ENCODE measurements at places on chromosomes 2 and 18. TPM values are rescaled to one million over a fixed set of nuclear protein-coding genes. Genes with fewer than 3 reads are reported as not detected.
A peak's percentile ranks its signal among the peaks of the same experiment; 100 is the strongest.

- DNase-seq = no peak
Measured at GRCh38 chr2:233823731-233824121, 30.6 kb downstream of the HJURP start.

The GLI2 gene
- total RNA-seq = 0.76 TPM

The ZEB2 gene
- 10.7 TPM for total RNA-seq

DNA sequence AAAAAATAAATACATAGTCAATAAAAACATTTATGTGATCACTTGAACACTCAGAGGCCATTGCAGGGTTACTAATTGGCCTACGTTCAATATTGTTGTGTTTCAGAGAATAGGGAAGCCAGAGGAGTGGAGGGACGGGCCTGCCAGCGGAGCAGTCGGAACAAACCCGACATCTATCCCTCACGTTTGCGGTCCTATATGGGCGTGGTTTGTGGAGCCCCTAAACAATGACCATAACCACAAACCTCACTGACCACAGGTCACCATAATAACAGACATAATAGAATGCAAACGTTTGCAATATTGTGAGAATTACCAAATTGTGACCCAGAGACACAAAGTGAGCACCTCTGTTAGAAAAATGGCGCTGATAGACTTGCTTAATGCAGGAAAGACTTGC, 19.5 kb upstream of the ZNF516 start:
- no peak for DNase-seq

DNA sequence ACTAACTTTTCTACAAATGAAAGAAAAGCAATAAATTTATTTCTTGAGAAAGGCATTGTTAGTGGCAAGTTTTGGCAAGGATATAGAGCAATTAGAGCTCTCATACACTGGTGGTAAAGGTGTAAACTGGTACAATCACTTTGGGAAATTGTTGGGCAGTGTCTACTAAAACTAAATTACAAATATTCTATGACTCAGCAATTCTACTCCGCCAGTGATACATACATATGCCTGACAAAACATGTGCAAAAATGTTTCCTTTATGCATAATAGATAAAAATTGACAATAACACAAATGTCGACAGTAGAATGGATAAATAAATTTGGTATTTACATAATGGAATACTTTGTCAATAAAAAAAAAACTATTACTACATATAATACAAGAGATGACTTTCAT, 96.3 kb upstream of the SATB2 start:
- DNase-seq = no peak

DNA sequence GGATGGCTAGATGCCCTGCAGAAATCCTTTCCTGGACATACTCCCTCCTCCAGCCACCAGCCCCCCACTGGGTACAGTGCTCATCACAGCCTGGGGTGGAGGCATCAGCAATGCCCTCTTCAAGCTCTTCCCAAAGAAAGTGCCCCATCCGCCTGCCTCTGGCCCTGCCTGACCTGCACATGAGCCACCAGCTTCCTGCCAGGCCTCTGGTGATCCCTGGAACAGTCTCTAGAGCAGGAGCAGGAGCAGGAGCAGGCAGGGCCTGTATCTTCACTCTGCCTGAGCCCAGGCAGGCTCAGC, 54.1 kb upstream of the CAB39 start:
- DNase-seq = no peak

GRCh38 chr2:188403676-188404075, 112.0 kb downstream of the GULP1 start:
- peak; percentile 65 for DNase-seq

DNA sequence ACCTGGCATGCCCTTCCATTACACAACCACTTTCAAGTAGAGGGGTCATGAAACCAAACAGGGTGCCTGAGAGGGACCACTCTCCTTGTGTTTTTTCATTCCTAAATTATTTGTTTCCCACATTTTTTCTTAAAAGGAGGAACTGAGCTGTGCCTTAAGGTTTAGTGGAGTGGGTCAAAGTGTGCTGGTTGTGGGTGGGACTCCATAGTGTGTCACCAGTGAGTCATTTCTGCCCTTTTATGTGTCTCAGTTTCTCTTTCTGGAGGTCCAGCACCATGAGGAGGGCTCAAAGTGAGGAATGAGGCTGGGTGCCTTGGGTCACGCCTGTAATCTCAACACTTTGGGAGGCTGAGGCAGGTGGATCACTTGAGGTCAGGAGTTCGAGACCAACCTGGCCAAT, 37.8 kb downstream of the COMMD1 start:
- no peak for DNase-seq

- peak; percentile 65 for DNase-seq
Measured at GRCh38 chr18:54392543-54393023, 34.9 kb downstream of the C18orf54 start.

GRCh38 chr18:70931942-70932814, 643.3 kb downstream of the SOCS6 start:
- DNase-seq = peak; percentile 12

- DNase-seq = no peak
Measured at GRCh38 chr2:158701101-158701500, 94.0 kb upstream of the DAPL1 start.

DNA sequence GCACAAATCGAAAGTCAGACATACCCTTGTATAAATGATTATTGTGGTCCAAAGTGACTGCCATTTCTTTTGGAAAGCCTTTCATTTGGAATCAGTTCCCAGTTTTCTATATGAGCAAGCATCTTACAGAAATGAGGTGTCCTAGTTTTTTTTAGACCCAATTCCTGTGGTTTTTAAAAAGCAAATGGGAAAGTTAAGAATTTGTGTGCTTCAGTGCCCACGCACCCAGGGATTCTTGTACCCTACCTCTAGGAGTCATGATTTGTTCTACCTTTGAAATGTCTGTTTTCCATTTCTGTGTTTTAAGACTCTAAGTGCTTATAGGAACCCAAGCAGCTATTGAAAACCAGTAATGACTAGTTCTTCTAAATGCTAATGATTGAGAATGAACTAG, 218.1 kb downstream of the CAMKMT start:
- no peak for DNase-seq

DNA sequence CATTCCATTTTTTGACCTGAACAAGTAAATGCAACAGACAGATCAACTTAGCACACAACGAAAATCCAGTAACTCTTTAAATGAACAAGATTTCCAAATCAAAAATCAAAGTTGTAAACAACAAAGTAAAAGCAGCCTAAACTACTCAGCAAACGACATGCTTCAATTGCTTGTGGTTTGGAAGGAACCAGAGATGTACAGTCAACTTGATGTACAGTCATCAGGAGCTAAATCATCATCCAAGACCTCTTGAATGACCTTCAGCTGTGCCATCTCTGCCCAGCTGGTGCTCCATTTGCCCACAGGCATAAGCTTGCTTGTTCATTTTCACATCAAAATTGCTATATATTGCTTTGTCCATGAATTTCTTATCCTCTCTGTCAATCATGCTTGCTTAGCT, 109.8 kb downstream of the UPP2 start:
- DNase-seq = peak; percentile 43

The MALT1 gene
- 92.5 TPM for total RNA-seq

The SLC38A11 gene
- 0.62 TPM for total RNA-seq

The MTCL1 gene
- total RNA-seq = 28.2 TPM

The TBR1 gene
- not detected for total RNA-seq

The VIL1 gene
- total RNA-seq = not detected

The FLACC1 gene
- 0.27 TPM for total RNA-seq

GRCh38 chr2:182852801-182853200, 13.6 kb downstream of the FRZB start:
- no peak for DNase-seq

DNA sequence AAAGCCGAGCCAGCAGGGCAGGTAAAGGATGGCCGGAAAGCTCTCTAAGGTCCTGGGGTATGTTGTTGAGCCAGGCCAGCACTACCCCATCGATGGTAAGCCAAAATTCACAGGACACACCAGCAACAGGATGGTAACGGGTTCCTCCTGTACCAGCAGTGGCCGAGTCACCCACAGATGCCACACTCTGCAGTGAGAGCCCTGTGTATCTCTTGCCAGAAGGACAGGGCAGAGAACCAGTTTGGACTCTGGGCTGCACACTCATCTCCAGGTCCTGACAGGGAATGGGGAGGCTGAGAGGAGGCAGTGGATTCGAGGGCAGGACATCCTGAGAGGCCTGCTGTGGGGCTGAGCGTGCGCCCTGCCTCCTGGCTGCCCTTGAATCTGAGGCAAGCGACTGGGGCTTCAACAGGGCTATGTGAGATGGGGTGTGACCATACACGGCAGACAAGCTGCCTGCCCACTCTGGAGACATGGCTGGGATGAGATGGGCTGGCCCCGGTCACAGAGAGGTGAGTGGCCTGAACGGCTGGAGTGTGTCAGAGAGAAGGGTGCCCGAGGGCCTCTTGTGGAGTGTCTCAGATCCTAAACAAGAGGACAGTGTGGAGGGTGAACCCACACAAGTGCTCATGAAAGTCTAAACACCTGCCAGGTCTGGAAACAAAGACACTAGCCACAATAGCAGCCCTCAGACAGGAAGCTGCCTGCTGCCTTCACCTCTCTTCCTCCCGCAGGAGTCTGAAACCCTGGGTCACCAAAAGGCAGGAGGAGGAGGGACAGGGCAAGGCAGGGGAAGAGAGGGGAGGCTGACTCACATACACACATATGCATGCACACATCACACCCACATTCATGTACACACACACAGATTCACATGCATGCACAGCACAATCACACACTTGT, 182.3 kb downstream of the LOXHD1 start:
- DNase-seq = no peak

GRCh38 chr2:22347306-22347705, 1037.7 kb upstream of the KLHL29 start:
- no peak for DNase-seq

DNA sequence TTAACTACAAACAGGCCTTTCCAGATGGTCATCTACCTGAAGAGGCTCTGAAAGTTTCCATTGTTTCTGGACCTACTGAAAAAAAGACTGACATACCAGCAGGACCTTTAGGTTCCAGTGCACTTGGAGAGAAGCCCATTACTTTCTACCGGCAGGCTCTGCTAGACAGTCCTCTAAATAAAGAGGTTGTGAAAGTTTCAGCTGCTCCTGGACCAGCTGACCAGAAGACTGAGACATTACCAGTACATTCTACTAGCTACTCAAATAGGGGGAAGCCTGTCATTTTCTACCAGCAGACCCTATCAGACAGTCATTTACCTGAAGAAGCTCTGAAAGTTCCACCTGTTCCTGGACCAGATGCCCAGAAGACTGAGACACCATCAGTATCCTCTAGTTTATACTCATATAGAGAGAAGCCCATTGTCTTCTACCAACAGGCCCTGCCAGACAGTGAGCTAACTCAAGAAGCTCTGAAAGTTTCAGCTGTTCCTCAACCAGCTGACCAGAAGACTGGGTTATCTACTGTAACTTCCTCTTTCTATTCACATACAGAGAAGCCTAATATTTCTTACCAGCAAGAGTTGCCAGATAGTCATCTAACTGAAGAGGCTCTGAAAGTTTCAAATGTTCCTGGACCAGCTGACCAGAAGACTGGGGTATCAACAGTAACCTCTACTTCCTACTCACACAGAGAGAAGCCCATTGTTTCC, 65.8 kb downstream of the ALMS1 start:
- DNase-seq = no peak

DNA sequence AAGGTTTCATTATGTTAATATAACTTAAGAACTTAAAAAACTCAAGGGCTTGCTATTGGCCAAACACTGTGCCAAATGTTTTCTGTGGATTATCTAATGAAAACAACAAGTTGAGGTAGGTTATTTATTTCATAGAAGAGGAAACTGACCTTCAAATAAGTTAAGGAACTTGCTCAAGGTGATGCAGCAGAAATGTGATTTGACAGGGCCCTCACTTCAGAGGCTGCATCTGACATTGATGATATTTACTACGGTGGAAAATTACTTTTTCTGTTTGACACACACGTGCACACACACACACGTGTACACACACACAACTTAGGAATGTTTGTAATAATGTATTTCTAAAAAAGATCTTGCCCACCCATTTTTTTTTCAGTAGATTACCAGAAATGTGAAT, 137.2 kb upstream of the CXCR4 start:
- no peak for DNase-seq

- no peak for DNase-seq
Measured at GRCh38 chr2:41618754-41619153, 429.1 kb upstream of the PKDCC start.

DNA sequence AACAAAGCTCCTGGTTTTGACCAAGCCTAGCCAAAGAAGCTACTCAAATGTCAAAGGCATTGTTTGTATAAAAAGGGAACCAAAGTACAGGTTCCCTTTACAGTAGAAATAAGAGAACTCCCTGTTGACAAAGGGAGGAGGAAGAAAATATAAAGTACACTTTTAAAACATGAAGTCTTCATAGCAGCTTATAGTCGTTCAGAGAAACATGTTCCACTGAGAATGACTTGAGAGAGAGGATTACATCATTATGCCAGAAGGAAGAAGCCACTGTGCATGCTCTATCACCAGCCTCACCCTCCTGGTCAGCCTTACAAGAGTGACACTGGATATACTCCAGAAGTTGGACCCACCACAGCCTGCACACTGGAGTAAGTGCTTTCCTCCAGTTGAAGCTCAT, 2.5 kb upstream of the DHRS9 start:
- no peak for DNase-seq

The C1QL2 gene
- not detected for total RNA-seq

GRCh38 chr18:56756966-56757365, 105.8 kb downstream of the WDR7 start:
- no peak for DNase-seq

DNA sequence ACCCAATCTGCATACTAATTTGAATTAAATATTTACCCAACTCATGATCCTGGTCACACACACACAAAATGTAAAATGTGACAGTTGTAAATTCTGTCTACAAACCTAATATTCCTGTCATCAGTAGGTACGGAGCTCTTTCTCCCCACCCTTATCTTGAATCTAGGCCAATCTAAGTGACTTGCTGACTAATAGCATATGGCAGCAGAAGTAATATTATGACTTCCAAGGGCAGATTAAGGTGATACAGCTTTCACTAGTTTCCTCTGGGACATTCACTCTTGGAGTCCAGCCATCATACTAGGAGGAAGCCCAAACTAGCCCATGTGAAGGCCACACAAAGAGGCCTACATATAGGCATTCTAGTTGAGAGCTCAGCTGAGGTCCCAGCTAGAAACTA, 89.4 kb downstream of the TMEM131 start:
- DNase-seq = peak; percentile 67

- no peak for DNase-seq
Measured at GRCh38 chr2:8624855-8625398, 56.9 kb upstream of the ID2 start.

The IL36G gene
- total RNA-seq = not detected

- DNase-seq = no peak
Measured at GRCh38 chr2:17495590-17495989, 22.6 kb downstream of the RAD51AP2 start.

The GALNT13 gene
- 0.05 TPM for total RNA-seq

DNA sequence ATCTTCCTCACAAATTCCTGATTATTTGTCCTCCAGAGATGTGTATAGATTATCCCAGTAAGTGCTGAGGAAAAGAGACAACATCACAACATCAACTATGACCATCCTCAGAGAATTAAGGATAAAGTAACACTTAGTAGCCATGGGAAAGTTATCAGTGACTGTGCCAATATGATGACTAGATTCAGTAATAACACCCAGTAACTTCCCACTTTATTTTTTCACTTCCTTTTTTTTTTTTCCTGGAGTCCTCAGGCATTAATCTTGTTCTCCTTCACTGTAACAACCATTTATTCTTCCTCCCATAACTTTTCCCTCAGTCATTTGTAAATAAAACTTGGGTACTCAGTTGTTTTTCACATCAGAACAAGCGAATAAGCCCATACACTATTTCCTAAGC, 16.7 kb upstream of the PID1 start:
- DNase-seq = no peak

Measured in M059J (cell line).